Mesothelial cell of epicardium (in vitro differentiated cells): ENCODE measurements at places on chromosomes 7 and 10.

DNA sequence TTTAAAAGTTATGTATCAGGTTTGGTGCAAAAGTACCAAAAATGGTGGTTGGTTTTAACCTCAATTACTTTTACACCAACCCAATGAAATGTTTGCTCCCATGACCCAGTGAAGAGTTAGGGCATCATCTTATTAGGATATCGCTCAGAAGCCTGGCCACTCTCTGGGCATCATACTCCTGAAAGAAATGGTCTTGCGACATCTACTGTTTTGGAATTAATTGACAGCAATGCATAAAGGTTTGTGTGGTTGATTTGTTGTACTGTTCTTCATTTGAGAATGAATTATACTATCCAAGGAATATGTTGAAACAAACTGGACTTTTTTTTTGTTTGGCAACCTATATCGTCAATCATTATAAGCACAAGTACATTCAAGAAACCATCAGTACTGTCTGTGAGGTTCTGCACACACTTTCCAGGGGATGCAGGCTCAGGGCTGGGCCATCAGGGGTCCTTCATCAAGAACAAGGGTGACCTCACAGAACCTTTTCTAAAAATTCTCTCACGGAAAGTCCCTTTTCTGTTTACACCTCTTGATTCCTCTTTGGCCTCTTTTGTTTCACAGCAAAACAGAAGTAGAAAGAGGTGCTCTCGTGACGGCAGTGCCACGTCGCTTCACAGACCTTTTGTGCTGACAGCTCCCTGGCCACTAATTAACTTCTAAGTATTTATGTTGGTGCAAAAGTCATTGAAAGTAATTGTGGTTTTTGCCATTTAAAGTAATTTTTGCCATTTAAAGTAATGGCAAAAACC is 117.2 kb upstream of the KLF6 start:
- DNase-seq: no peak
- H3K4me3 ChIP-seq: no peak overlapping the region
- no peaks in the 10 kb centered on the region for H3K27me3 ChIP-seq
- H3K27ac ChIP-seq: no peak overlapping the region
- H3K4me1 ChIP-seq: peaks cover 8% of the 10 kb centered on the region

- no peaks in the 10 kb centered on the region for H3K4me1 ChIP-seq
- H3K27ac ChIP-seq: no peak overlapping the region
- no peaks in the 10 kb centered on the region for H3K36me3 ChIP-seq
- DNase-seq: no peak
- H3K27me3 ChIP-seq: no peaks in the 10 kb centered on the region
- no peak overlapping the region for H3K4me3 ChIP-seq
Measured at GRCh38 chr7:29132980-29133379, 13.4 kb downstream of the CPVL start.

GRCh38 chr7:102318482-102318971 is 31.9 kb downstream of the SH2B2 start:
- H3K36me3 ChIP-seq: peaks cover 4% of the 10 kb centered on the region
- H3K4me1 ChIP-seq: no peaks in the 10 kb centered on the region
- no peak overlapping the region for H3K27ac ChIP-seq
- no peak for DNase-seq
- no peak overlapping the region for H3K4me3 ChIP-seq

- DNase-seq: no peak
- no peak overlapping the region for H3K4me3 ChIP-seq
- H3K27me3 ChIP-seq: peaks cover 59% of the 10 kb centered on the region
- H3K4me1 ChIP-seq: peaks cover 4% of the 10 kb centered on the region
Measured at GRCh38 chr7:156141941-156142340, 329.7 kb upstream of the SHH start.

GRCh38 chr7:100515072-100515532 is 23.9 kb upstream of the AGFG2 start:
- H3K36me3 ChIP-seq: no peaks in the 10 kb centered on the region
- H3K4me1 ChIP-seq: peaks cover 5% of the 10 kb centered on the region
- no peaks in the 10 kb centered on the region for H3K27me3 ChIP-seq
- no peak for DNase-seq

DNA sequence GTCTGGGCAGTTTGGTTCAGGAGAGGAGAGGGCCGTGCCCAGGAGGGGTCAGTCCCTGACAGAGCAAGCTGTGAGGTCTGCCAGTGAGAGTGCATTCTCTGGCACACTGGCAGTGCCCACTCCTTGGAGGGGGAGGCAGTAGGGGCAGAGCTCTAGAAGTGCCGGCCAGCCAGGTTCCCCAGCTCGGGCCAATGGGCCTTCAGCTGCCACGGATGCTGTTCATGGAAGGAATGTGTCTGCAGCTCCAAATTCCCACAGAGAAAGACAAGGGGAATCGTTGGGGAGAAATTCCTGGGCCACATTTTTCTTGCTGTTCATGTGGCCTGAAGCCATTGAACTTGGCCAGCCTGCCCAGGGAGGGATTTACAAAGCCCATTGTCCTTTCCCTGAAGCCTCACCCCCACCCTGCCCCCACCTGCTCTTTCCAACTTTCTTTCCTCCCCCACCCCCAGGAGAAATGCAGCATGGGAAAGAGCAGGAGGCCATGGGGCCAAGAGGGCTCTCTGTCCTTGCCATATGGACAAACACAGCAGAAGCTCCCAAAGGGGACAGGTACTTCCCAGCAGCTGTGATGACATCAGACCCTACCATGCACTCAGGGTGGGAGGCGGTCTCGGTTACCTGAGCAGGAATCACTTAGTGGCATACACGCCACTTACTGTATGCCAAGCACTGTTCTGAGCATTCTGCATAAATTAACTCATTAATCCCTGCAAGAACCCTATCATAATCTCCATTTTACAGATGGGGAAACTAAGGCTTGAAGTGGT is 70.7 kb downstream of the ARHGAP22 start:
- H3K4me1 ChIP-seq: peaks cover 5% of the 10 kb centered on the region
- H3K4me3 ChIP-seq: no peak overlapping the region
- DNase-seq: no peak
- no peaks in the 10 kb centered on the region for H3K36me3 ChIP-seq

GRCh38 chr7:8161364-8161828 is 100.6 kb downstream of the ICA1 start:
- no peaks in the 10 kb centered on the region for H3K27me3 ChIP-seq
- no peak overlapping the region for H3K4me3 ChIP-seq
- H3K36me3 ChIP-seq: no peaks in the 10 kb centered on the region
- no peaks in the 10 kb centered on the region for H3K4me1 ChIP-seq

DNA sequence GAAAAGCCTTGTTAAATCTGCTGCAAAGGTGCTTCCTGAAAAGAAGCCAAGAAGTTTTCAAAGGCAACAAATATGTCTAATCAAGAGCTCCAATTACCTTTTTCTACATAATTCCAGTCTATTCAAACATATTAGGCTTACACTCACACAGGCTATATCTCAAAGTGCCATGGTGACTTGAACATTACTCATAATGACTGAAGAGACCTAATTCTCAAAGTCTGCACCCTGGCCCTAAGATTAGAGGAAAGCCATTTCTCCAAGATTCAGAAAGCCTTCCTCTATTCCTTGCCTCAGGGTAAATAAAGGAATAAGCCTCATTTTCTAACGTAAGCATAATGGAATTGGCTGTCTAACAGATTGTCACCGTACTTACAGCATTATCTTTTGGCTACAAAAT is 78.3 kb upstream of the THSD7A start:
- no peak overlapping the region for H3K4me3 ChIP-seq
- no peak for DNase-seq
- H3K4me1 ChIP-seq: peaks cover 12% of the 10 kb centered on the region
- H3K27me3 ChIP-seq: no peaks in the 10 kb centered on the region
- no peak overlapping the region for H3K27ac ChIP-seq

DNA sequence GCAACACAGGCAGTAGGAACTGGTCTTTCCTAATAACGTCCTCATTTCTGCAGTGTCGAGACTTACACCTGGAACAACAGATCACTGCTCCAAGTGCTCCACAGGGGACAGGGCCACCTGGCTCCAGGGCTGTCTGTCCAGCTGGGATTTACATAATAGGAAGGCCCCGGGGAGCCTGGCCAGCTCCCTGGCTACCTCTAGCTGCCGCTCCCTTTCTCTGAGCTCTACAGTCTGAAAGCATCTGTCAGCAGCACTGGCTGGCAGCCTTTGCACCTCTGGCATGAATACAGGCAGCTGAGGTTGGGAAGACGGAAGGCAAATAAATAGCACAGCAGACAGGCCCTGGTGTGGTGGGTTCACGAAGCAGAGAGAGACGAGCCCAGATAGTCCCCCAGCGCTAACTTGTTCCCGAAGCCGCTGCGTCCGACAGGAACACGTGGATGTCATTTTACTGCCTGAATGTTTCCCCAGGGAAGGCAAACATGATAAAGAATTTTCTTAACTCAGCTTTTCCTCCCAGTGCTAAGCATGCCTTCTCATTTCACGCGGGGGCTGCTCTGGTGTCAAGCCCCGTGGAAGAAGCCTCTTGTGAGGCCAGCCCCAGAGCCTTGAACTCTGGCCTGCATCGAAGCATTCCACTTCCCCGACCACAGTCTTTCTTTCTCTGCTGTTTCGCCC is 105.4 kb downstream of the ITIH5 start:
- H3K4me3 ChIP-seq: no peak overlapping the region
- H3K27ac ChIP-seq: no peak overlapping the region
- no peak for DNase-seq
- no peaks in the 10 kb centered on the region for H3K36me3 ChIP-seq
- peaks cover 7% of the 10 kb centered on the region for H3K27me3 ChIP-seq

DNA sequence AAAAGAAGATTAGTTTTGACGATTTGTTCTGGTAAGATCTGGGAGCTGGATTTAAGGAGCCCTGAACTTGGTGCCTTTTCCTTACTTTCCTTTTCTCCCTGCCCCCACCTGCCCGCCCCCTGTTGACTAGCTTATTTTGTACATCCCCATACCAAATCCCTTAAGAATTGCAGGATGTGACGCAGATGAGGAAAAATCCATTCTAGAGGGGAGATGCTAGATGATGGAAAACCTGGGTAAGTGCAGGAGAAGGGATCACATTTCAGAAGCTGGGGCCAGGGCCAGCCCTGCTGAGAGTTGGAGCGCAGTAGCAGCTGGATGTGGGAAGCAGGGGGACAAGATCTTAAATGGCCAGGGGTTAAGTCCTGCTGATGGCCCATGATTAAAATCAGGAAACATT is 93.9 kb downstream of the CCDC3 start:
- H3K27ac ChIP-seq: no peak overlapping the region
- H3K4me3 ChIP-seq: no peak overlapping the region
- H3K36me3 ChIP-seq: no peaks in the 10 kb centered on the region
- peaks cover 6% of the 10 kb centered on the region for H3K27me3 ChIP-seq
- DNase-seq: no peak
- peaks cover 6% of the 10 kb centered on the region for H3K4me1 ChIP-seq

DNA sequence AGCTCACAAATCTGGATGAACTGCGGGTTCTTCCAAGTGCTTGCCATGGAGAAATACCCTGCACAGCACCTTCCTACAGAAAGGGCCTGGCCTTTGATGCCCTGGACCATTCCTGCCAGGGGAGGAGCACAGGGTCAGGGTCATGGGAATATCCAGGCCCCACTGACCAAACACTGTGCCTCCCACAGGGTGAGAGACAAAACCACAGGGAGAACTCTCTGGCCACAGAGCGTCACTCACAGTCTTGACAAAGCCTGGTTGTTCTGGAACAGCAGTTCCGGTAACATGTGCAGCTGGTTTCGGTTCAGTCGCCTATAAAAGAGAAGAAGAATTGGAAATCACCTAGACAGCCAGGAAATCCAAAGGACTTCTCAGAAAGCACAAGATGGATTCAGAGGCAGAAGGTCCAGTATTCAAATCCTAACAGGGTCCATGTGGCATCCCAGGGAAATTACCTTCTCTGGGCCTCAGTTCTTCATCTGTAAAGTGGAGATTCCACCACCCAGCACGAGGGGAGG is 28.1 kb downstream of the SLIT1 start:
- no peak overlapping the region for H3K4me3 ChIP-seq
- DNase-seq: no peak
- H3K4me1 ChIP-seq: no peaks in the 10 kb centered on the region
- peaks cover 9% of the 10 kb centered on the region for H3K27me3 ChIP-seq
- H3K27ac ChIP-seq: no peak overlapping the region
- H3K36me3 ChIP-seq: no peaks in the 10 kb centered on the region

GRCh38 chr7:68699090-68699711 is 899.1 kb upstream of the AUTS2 start:
- H3K36me3 ChIP-seq: no peaks in the 10 kb centered on the region
- H3K4me1 ChIP-seq: peaks cover 4% of the 10 kb centered on the region

DNA sequence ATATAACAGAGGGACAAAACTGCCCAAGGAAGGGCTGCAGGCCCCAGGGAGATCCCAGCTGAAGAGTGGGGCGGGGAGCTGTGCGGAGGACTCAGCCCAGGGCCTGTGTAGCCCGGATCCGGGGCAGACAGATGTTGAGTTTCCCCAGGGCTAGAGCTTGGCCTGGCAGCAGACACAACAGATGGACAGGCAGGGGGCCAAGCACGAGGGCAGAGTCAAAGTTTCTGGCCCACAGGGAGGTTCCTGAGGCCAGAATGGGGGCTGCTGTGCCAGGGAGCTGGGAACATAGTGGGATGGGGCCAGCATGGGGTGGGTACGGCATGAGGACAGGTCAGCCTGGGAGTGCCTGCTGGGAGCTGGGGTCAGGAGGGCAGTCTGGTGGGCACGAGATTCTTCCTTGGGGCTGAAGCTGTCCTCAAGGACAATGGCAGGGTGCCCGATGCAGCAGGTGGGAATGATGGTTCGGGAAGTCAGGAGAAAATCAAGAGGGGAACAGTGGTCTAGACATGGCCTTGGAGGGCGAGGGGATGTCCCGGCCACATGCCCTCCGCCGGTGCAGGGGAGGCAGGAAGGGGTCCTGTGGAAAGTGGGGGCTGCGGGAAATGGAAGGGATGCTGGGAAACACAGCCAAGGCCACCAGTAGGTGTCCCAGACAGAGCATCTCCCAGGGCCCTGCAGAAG is 519.1 kb upstream of the FOXK1 start:
- H3K4me1 ChIP-seq: peaks cover 3% of the 10 kb centered on the region
- DNase-seq: no peak
- H3K36me3 ChIP-seq: no peaks in the 10 kb centered on the region

DNA sequence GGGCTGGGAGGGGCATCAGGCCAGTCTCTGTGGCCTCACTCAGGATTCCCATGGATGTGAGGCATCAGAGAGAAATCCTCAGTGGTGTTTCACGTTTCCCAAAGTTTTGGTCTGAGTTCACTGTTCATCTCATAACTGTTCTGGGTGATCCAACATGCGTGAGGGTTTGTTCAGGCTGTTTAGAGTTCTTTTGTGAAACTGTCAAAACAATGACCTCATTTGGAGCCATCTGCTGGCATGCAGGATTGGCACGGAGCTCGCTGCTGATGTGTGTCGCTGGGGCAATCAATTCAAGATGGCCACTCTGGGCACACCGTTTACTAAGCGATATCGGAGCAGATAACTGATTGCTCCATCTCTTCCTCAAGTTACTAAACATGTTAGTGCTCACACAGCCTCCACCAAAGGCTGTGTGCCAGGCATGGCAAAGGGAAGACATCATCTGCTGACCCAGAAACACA is 365.6 kb downstream of the WDR11 start:
- no peaks in the 10 kb centered on the region for H3K27me3 ChIP-seq
- no peaks in the 10 kb centered on the region for H3K36me3 ChIP-seq
- peaks cover 24% of the 10 kb centered on the region for H3K4me1 ChIP-seq
- DNase-seq: no peak

DNA sequence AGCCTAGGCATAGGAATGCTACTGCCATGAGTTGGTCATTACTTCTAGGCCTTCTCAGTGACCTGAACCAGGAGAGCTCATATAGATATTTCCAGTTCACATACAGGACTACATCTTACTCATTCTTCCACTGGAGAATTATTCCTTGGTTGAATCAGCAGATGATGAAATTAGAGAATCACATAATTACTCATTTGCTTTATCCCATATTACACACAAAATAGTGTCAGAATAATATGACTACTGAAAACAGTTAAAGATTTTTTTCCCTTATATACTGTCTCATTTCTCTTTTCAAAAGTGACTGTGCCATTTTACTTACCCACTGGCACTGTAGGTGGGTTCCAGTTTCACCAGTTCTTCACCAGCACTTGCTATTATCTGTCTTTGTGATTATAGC is 18.5 kb downstream of the BMS1 start:
- no peak overlapping the region for H3K27ac ChIP-seq
- no peak overlapping the region for H3K4me3 ChIP-seq
- H3K27me3 ChIP-seq: no peaks in the 10 kb centered on the region
- peaks cover 55% of the 10 kb centered on the region for H3K36me3 ChIP-seq
- no peak for DNase-seq
